ENCODE measurements at places on chromosomes 3 and 15. TPM values are rescaled to one million over a fixed set of nuclear protein-coding genes. Genes with fewer than 3 reads are reported as not detected.

Gene C3orf18
- 6.7 TPM for total RNA-seq

Gene UQCC5
- 16.3 TPM for total RNA-seq

Gene MESP1
- total RNA-seq: 0.53 TPM

GRCh38 chr3:173301647-173302046, 95.9 kb upstream of the NLGN1 start:
- no peaks in the 10 kb centered on the region for H3K4me1 ChIP-seq
- no peak overlapping the region for H3K4me3 ChIP-seq
- H3K27me3 ChIP-seq: no peaks in the 10 kb centered on the region
- H3K36me3 ChIP-seq: no peaks in the 10 kb centered on the region
- no peak for DNase-seq

- H3K36me3 ChIP-seq: no peaks in the 10 kb centered on the region
- no peaks in the 10 kb centered on the region for H3K4me1 ChIP-seq
- H3K27me3 ChIP-seq: no peaks in the 10 kb centered on the region
- DNase-seq: no peak
- no peak overlapping the region for H3K4me3 ChIP-seq
Observed at GRCh38 chr3:160792540-160792939, 36.5 kb downstream of the PPM1L start.

GRCh38 chr15:76576523-76577279, 240.1 kb downstream of the ISL2 start:
- DNase-seq: peak; percentile 73
- H3K27ac ChIP-seq: no peak overlapping the region
- no peaks in the 10 kb centered on the region for H3K36me3 ChIP-seq
- H3K27me3 ChIP-seq: no peaks in the 10 kb centered on the region

- no peak for DNase-seq
- no peak overlapping the region for H3K27ac ChIP-seq
- H3K36me3 ChIP-seq: no peaks in the 10 kb centered on the region
- no peaks in the 10 kb centered on the region for H3K27me3 ChIP-seq
- no peak overlapping the region for H3K4me3 ChIP-seq
- H3K4me1 ChIP-seq: no peaks in the 10 kb centered on the region
Observed at GRCh38 chr3:124384527-124384926, 345.7 kb upstream of the UMPS start.

- no peak overlapping the region for H3K27ac ChIP-seq
- H3K4me1 ChIP-seq: no peaks in the 10 kb centered on the region
- H3K36me3 ChIP-seq: peaks cover 63% of the 10 kb centered on the region
- H3K27me3 ChIP-seq: no peaks in the 10 kb centered on the region
- no peak for DNase-seq
Observed at GRCh38 chr3:138297059-138297607, 32.5 kb downstream of the NME9 start.

DNA sequence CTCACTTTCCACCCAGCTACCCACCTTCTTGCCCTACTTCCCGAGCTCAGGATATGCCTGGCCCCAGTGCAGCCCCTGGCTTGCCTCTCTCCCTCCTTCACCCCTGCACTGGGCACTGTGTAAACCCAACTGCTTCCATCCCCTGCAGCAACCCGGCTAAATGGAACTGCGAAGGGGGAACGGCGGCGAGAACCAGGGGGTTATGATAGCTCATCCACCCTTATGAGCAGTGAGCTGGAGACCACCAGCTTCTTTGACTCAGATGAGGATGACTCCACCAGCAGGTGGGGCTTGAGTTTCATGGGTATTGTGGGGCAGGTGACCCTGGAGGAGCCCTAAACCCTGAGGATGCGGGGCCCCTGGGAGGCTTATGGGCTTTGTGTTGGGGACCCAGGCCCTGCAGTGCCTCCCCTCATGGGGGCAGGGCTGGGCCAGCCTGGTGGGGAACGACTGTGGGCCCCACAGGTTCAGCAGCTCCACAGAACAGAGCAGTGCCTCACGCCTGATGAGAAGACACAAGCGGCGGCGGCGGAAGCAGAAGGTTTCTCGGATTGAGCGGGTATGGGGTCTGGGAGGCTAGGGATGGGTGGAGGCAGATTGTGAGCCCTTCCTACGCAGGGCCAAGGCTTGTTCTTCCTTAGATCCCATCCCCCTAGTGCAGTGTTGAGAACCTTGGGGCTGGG, 9.6 kb downstream of the DVL3 start:
- H3K4me3 ChIP-seq: no peak overlapping the region
- peaks cover 81% of the 10 kb centered on the region for H3K36me3 ChIP-seq
- H3K4me1 ChIP-seq: peaks cover 25% of the 10 kb centered on the region
- H3K27me3 ChIP-seq: no peaks in the 10 kb centered on the region

DNA sequence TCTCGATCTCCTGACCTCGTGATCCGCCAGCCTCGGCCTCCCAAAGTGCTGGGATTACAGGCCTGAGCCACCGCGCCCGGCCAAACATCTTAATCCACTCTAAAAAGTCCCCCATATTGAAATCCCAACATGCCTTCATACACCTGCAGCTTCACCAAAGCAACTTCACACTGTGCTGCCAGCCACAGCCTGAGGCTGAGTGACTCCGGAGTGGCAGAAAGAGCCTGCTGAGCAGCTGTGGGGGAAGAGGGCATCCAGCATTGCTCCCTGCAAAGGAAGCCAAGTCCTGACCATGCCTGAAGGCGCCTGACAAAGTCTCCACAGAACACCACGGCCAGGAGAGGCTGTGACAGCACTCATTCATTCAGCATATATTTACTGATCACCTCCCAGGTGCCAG, 21.6 kb upstream of the VGLL4 start:
- no peak for DNase-seq
- peaks cover 4% of the 10 kb centered on the region for H3K36me3 ChIP-seq

DNA sequence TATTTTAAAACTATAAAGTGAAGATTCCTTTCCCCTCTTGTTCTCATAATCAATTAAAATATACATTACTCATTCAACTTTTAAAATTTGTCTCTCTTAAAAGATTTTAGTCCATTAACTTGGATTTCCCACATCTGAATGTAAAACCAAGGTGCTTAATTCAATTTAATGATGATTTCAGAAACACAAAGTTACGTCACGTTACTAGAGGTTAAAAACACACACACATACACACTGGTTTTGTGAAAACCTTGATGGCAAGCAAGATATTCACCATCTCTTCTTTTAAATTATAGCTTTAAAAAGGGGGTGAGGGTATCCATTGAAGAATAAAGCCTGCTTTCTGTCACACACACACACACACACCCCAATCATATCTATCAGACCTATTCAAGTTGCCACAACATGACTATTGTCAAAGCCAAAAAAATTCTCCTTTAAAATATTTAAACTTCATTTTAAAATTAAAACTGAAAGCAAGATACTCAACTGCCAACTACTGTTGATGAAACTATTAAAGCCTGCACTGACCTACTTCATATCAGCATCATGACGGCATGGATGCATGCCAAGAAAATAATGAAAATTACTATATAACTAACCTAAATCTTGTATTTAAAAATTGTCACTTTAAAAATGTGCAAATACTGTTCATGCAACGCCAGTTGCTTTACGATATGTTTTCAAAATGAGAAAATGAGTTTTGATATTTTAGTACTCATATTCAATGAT, 2.1 kb downstream of the RFX7 start:
- peak overlapping the region; percentile 68 for H3K4me3 ChIP-seq
- H3K27me3 ChIP-seq: no peaks in the 10 kb centered on the region
- DNase-seq: no peak
- no peaks in the 10 kb centered on the region for H3K36me3 ChIP-seq

Measured in lower lobe of right lung (tissue), 2 donors.